ENCODE measurements at places on chromosomes 11 and 22.

- no peak for DNase-seq
Observed at GRCh38 chr11:1067812-1068496, 6.7 kb upstream of the MUC2 start.

DNA sequence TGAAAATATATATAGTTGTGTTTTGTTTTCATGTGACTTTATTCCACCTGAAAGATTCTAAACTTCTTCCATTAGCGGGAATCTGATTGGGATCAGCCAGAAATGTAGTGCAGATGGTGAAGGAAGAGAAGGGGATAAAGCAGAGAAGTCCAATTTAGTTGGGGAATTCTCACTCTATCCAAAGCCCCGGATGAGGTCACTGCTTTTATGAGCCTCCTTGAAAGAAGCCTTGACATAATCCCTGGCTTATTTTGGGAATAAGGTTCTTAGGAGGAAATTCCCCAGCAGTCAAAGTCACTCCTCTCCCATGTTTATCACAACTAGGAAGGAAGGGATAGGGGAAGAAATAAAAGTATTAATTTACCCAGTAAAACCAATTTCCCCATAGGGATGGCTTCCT, 41.1 kb downstream of the OSBP start:
- peak; percentile 12 for DNase-seq

DNA sequence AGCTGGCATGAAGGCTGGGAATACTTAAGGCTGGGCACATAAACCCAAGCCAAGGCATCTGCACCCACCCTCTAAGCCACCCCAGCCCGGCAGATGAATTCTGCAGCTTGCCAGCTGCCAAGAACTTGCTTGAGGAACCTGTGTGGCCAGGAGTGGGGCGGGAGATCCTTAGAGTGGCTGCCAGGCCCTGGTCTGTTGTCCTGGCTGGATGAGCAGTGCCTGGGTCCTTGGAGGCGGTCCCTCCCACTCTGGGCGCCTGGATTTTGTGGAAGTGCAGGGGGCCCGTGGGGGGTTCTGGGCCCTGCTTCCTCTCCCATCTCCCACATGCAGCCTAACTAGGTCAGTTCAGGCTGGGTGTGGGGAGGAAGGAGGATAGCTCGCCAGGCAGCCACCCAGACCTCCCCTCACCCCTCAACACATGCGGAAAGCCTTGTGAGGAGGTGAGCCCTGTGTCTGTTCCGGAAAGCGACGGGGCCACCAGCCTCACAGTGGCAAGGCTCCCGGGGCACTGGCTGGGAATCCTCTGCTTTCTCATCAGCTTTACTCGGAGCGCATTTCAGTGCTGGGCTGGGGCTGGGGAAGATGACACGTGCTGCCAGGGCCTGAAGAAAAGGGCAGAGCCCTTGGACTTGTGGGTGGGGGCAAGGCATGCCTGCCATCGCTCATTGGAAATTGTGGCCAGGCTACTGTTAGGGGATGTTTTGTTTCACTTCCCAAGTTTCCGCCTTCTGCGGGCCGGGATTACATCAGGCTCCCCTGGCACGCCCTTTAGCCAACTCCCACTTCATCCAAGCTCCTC, 8.4 kb downstream of the DAGLA start:
- DNase-seq = peak; percentile 95

DNA sequence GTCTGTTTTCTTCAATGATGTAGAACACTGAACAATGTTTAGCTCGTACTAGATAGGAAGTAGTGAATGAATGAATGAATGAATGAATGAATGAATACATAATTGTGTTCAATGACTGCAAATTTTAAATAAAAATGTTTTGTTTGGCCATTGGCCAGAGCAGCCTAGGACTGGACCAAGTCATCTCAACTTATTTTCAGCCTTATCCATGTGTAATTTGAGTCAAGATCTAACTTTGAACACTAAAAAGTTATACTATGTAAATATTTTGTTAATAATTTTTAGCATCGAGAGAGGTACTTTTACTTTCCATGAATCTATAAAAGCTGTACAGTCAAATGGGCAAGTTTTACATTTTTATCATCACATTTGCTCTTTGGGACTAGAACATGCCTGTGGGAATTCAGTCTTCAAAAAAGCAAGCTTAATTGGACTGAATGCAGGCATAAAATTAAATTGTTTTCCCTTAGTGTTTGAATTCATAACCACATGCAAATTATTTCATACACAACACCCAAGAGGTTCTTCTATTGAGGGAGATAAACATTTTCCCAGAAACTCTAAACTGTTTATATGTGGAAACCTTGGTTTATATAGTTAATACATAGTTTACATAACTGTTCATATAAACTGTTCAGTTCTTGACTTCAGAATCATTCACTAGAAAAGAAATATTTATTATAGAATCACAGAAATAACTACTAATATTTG, 222.1 kb upstream of the ANO3 start:
- DNase-seq = no peak

DNA sequence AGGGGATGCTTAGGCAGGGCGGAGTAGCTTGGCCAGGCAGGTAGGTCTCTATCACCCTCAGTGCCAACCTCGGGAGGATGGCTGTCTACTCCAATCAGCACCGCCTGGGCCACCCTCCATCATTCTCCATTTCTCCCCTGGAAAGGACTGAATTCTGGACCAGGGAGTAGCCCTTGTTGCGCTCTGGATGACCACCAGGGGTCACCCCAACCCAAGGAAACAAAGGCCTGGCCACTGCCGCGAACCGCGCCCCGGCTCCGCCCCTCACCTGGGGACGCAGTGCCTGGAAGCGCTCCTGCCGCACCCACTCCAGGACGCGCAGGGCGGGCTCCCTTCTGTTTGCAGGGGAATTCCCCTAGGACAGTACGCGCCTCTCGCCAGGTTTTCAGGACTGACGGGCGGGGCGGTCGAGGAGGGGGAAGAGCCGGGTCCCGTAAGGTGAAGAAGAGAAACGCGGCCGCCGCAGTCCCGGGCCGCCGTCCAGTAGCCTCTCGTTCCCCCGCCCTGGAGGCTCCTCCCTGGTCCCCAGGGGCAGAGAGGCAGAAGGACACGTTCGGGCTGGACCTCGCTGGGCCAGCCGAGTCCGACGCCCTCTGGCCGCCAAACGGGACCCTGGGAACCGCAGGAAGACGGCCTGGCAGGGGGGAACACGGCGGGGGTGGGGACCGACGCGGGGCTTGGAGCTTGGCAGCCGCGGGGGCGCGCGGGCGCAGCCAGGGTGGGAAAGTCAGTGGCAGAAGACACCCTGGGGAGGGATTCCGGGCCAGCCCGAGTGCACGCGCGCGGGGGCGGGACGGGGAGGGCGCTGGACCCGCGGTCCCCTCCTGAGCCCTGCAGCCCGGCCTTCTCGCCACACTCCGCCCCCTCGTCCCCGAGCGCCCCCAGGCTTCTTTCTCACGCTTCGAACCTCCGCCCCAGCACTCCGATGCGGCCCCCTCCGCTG, 7.1 kb downstream of the SCN4B start:
- peak; percentile 94 for DNase-seq

DNA sequence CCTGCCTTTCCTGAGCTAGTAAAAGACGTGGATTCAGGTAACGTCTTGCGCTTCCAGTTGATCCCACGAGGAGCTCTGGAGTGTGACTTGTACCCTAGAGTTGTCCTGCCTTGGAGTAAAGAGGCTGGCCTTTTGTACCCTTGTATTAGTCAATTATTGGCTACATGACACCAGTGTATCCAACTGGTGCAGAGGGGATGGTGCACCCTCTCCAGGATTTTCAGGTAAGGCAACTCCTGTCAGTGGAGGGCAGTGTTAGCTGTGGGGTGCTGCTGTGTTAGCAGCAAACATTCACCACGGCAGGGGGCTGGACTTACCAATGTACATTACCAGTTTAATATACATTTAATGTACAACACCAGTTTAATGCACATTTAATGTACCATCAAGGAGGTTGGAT, 233.5 kb downstream of the MIAT start:
- DNase-seq = no peak

DNA sequence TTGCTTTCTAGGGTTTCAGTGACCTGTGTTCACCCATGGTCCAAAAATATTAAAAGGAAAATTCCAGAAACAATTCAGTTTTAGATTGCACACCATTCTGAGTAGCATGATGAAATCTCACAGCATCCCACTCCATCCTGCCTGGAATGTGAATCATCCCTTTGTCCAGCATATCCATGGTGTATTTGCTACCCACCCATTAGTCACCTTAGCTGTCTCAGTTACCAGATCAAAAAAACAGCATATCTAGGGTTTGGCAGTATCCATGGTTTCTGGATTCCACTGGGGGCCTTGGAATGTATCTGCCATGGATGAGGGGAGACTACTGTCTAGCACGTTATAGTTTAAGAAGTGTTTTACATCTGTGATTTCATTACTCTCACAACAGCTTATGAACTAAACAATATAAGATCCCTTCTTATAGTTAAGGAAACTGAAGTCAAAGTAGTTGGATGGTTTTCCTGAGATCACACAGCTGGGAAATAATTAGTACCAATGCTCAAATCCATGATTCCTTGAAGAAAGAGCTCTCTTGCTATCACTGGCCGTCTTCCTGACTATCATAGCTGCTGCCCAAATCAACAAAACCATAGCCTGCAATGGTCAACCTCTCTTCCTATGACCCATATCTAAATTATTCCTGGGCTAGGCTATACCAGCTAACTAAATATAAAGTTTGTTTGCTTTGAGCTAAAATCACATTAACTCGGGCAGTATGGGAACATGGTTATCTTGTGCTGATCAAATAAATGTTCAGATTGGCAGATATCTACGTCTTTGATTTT, 122.6 kb downstream of the MICAL2 start:
- DNase-seq = peak; percentile 83

GRCh38 chr11:66744485-66745355, 15.7 kb upstream of the SPTBN2 start:
- peak; percentile 99 for DNase-seq

DNA sequence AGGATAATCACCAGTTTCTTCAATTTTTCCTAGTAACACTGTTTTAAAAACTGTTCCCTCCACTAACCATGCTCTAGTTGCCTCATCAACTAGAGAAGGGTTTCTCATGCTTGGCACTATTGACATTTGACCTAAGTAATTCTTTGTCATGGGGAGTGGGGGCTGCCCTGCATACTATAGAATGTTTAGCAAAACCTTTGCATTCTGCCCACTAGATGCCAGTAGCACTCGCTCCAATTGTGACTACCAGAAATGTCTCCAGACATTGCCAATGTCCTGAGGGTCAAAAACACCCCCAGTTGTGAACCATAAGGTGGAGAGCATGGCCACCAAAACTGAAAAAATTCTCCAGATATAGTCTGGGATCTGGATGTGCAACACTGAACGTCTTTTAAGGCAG, 27.6 kb upstream of the BMAL1 start:
- no peak for DNase-seq

DNA sequence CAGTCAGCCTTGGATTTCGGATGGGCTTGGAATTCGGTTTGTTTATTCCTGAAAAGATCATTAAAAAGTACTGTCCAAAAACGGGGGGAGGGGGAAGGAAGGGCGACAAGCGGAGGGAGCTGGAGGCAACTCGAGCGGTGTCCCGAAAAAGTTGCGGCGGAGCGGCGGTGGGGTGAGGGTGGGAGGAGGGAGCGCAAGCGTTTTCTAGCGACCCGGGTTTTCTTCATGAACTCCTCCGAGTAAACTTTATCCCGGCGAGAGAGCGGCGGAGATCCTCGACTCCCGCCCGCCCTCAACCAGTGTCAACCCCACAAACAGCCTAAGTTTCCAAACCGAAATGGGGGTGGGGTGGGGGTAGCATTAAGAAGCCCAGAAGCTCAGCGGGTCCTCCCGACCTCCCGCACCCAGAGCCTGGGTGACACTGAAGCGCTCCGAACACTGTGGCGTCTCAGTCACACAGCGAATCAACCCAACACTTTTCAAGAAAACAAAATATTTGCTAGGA, 133.0 kb upstream of the C11orf58 start:
- DNase-seq = peak; percentile 36

- peak; percentile 31 for DNase-seq
Observed at GRCh38 chr11:75474878-75475766, 42.1 kb upstream of the KLHL35 start.
